ENCODE measurements at places on chromosomes 12 and 14. TPM values are rescaled to one million over a fixed set of nuclear protein-coding genes. Genes with fewer than 3 reads are reported as not detected.

TCL1B gene
- not detected for total RNA-seq

CAPZA3 gene
- not detected for total RNA-seq

ACSM4 gene
- total RNA-seq: not detected

SSPN gene
- total RNA-seq: 41.0 TPM

FSCB gene
- 0.11 TPM for total RNA-seq

GPRC5A gene
- 6.4 TPM for total RNA-seq

KRT77 gene
- 1.2 TPM for total RNA-seq

OR4E2 gene
- total RNA-seq: not detected

GLT1D1 gene
- 8.6 TPM for total RNA-seq

MYO1A gene
- not detected for total RNA-seq

OR6C2 gene
- not detected for total RNA-seq

IL22 gene
- not detected for total RNA-seq

OR6C75 gene
- total RNA-seq: not detected

A2ML1 gene
- 4.5 TPM for total RNA-seq

NAV3 gene
- 61.2 TPM for total RNA-seq

CDCA3 gene
- total RNA-seq: 6.3 TPM

AVPR1A gene
- 25.7 TPM for total RNA-seq

DCN gene
- total RNA-seq: 932 TPM

C1R gene
- 94.5 TPM for total RNA-seq

HOXC12 gene
- total RNA-seq: not detected

Measured in camera-type eye (tissue), 1 donor.